ENCODE measurements at places on chromosomes 13 and 19.

- no peak for DNase-seq
Measured at GRCh38 chr13:112131081-112131712, 64.2 kb downstream of the SOX1 start.

- DNase-seq = peak; percentile 79
Measured at GRCh38 chr13:72726726-72727416, 558 bp downstream of the MZT1 start.

GRCh38 chr19:15417699-15418098 lies 1.1 kb downstream of the AKAP8L start:
- no peak for DNase-seq

GRCh38 chr13:71583581-71583980 lies 283.4 kb downstream of the DACH1 start:
- no peak for DNase-seq

DNA sequence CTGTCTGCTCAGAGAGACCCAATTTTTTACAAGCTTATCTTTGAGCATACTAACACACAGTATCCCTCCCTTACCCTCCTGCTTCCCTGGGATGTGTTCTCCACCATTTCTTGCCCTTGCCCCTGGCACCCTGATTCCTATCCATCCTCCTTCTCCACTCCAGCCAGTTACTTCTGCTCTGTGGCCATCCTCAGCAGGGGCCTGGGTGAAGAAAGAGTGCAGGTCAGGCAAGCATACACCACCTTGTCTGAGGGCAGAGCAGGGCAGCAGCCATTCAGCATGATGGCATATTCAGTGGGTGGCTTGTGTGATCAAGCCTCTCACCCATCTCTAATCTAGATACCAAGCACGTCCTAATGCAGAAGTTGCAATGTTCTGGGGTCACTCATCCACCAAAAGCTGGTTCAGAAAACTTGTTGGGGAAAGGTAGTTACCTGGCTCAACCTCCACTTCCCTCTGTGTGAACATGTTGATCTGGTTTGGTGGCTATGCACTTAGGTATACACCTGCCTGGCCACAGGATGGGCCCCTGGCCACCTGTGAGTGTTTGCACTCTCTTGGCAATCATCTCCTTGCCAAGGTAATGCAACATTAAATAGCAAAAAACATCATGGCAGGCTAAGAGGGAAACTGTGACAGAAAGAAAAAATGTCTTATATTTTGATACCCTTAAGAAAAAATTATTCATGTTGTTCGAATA lies 900.3 kb upstream of the MIR17HG start:
- DNase-seq = no peak

DNA sequence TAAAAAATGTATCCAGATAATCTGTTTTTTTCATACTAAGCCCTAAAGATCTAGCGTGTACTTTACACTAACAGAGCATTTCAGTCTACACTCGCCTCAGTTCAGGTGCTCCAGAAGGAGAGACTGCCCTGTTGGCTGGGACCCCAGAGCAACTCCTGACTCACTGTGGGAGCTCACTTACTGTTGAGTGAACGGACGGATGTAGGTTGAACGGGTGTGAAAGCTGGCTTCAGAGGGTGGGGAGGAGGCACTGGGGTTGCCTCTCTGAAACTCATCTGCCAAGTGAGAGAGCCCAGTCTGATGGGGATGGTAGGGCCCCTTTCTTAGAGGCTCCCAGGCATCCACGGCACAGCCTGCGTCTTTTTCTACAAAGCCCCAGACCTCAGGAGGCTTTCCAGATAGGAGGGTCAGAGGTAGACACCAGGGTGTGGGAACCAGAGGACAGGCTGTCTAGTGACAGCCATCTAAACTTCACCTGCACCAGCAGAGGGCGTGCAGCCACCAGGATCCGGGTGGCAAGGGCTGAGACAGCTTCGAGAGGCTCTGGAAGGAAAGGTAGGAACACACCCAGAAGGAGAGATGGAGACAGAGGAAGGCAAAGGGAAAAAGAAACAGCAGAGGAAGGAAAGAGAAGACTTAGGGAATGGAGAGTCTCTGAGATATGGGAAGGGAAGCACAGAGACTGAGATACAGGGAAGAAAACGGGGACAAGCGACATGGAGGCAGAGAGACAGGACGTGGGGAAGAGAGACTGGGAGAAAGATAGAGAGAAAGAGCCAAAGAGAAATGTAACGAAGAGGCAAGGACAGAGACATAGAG lies 3.7 kb downstream of the KASH5 start:
- DNase-seq = peak; percentile 80

DNA sequence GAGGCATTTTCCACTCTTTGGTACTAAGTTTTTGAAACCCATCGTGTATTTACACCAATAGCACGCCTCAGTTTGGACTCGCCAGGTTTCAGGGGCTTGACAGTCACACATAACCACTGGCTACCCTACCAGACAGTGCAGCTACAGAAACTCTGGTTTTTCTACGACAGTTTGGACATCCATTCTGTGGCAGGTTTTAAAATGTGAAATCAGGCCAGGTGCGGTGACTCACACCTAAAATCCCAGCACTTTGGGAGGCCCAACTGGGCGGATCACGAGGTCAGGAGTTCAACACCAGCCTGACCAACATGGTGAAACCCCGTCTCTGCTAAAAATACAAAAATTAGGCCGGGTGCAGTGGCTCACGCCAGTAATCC lies 13.2 kb downstream of the KDELR1 start:
- peak; percentile 51 for DNase-seq

DNA sequence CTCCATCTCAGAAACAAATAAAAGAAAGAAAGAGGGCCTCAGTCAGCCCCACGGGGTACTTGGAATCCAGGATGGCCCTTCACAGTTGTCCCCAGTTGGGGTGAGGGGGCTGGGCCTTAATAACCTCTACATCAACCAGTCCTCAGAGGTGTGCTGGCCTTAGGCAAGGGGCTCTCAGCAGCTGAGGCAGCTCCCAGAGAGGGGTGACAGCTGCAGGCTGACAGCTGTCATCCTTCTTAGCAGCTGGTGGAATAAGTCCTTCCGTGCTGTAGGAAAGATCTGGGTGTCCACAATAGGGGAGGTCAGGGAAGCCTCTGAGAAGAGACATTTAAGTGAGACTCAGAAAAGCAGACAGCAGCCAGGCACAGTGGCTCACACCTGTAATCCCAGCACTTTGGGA lies 7.4 kb downstream of the BCAM start:
- no peak for DNase-seq

GRCh38 chr13:112754281-112755025 lies 64.6 kb downstream of the ATP11A start:
- no peak for DNase-seq

- no peak for DNase-seq
Measured at GRCh38 chr13:35694031-35694430, 217.5 kb upstream of the MAB21L1 start.

DNA sequence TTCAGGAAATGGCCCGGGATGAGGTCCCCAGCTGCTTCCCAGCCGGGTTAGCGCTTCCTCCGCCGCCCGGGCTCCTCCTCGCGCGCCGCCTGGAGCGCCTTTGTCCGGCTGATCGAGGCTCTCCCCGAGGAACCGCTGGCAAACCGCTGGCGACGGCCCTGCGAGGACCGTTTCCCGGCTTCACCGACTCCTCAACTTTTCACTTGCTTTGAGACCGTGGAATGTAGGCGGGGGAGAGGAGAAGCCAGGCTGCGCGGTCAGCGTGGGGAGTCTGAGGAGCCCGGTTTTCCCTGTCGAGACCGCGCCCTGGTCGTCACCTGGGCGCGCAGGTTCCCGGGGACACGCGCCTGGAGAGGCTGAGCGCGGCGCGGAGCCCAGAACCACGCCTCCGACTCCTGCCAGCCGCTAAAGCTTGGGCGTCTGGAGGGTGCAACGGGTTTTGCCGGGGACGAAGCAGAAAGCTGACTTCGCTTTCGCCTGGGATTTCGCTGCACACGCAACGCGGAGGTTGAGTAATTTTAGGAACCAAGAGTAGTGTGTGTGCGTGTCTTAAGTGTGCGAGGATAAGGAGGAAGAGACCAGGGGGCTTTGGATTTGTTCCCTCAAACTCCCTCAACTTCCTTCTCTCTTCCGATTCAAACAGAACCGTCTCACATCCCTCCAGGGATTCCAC lies 7.3 kb upstream of the DGKH start:
- peak; percentile 64 for DNase-seq

DNA sequence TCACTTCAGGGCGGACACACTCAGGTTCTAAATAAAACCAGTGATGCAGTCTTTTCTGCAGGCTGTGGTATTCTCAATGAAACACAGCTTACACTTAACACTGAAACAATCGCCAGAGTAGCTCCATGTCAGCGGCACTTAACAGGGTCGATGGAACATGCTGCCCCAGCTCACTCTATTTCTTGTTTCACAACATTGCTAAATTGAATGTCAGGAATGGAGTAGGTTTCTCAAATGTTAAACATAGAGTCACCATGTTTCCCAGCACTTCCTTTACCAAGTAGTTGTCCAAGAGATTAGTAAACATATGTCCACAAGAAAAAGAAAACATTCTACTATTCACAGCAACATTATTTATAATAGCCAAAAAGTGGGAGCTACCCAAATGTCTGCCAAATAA lies 306.9 kb downstream of the SLITRK6 start:
- DNase-seq = no peak

GRCh38 chr13:74077792-74078191 lies 56.4 kb downstream of the KLF12 start:
- no peak for DNase-seq

- no peak for DNase-seq
Measured at GRCh38 chr19:47057328-47057727, 8.9 kb upstream of the TMEM160 start.

- no peak for DNase-seq
Measured at GRCh38 chr13:36766295-36766694, 52.7 kb upstream of the RFXAP start.
